ENCODE measurements at places on chromosomes 5 and 9. TPM values are rescaled to one million over a fixed set of nuclear protein-coding genes. Genes with fewer than 3 reads are reported as not detected.

Gene TEK
- total RNA-seq = 10.2 TPM

Gene PSAT1
- total RNA-seq = 376 TPM

Gene THBS4
- 0.43 TPM for total RNA-seq

Gene FAM114A2
- total RNA-seq = 24.8 TPM

Gene PALM2AKAP2
- total RNA-seq = 12.5 TPM

Gene GCNT4
- total RNA-seq = 2.8 TPM

Gene FOXD4L5
- total RNA-seq = not detected

Gene PCDHGA10
- total RNA-seq = 11.1 TPM

Gene TRIM36
- 0.13 TPM for total RNA-seq

Gene GRM6
- not detected for total RNA-seq

Gene CORO2A
- total RNA-seq = 0.86 TPM

Gene TMEM215
- total RNA-seq = not detected

Gene LIFR
- total RNA-seq = 6.9 TPM

Gene ZFP2
- 1.8 TPM for total RNA-seq

Gene IL31RA
- total RNA-seq = 0.89 TPM

Gene MSX2
- total RNA-seq = 2.4 TPM

Gene APBA1
- 4.3 TPM for total RNA-seq

Gene PCDHB3
- total RNA-seq = 1.1 TPM

Gene GBGT1
- total RNA-seq = 3.1 TPM

Gene PAPPA
- total RNA-seq = 31.5 TPM

Gene NDST1
- total RNA-seq = 129 TPM

Gene PCDHAC1
- total RNA-seq = not detected

Gene UGT3A1
- total RNA-seq = not detected

Gene STK32A
- total RNA-seq = 1.3 TPM

Gene FREM1
- 0.11 TPM for total RNA-seq

Gene NUTM2F
- total RNA-seq = not detected

Gene ANKRD34B
- not detected for total RNA-seq

Gene GRXCR2
- not detected for total RNA-seq

Gene GLRA1
- not detected for total RNA-seq
